ENCODE measurements at places on chromosomes 16 and 17.

DNA sequence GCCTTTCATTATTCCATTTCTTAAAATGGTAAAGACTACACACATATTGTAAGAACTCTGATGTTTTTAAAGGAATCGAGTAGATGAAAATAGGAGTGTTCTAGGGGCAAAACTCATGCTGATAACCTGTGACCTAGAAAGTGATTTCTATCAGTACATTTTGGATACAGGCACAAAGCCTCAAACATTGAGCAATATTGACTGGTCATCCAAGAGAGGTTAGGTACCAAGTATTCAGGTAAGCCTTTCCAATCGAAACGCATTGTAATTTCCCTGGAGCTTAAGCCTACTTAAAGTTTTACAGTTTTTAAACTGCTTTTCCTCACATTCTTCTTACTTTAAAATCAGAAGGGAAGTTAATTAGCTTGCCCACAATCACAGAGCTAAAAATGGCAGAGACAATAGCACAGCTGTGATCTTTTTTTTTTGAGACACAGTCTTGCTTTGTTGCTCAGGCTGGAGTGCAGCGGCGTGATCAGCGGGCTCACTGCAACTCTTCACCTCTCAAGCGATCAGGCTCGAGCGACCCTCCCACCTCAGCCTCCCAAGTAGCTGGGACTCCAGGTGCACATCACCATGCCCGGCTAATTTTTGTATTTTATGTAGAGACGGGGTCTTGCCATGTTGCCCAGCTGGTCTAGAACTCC, 3.3 kb downstream of the GOT2 start:
- H3K27me3 ChIP-seq: no peaks in the 10 kb centered on the region
- H3K4me3 ChIP-seq: no peak overlapping the region
- peak overlapping the region; percentile 42 for H3K27ac ChIP-seq
- no peak for DNase-seq

GRCh38 chr16:13961099-13961811, 41.3 kb downstream of the ERCC4 start:
- H3K36me3 ChIP-seq: no peaks in the 10 kb centered on the region
- H3K4me1 ChIP-seq: no peaks in the 10 kb centered on the region
- H3K27ac ChIP-seq: no peak overlapping the region
- no peak overlapping the region for H3K4me3 ChIP-seq

DNA sequence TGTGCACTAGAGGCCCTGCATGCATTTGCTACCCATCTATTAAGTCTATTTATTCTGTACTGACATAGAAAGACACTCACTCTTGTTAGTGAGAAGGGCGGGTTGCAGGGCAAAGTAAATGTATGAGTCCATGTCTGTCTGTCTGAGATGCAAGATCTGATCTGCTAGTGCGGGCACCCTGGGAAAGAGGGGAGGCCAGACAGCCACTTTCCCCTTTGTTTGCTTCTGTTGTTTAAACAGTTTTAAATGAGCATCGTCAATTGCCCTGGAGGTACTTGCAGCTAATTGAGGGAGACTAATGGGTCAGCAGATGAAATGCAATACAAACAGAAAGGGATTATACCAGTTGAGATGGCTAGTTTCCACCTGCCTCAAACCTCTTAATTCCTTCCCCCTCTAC, 24.9 kb downstream of the SCNN1G start:
- DNase-seq: no peak
- H3K4me3 ChIP-seq: no peak overlapping the region
- no peaks in the 10 kb centered on the region for H3K27me3 ChIP-seq

DNA sequence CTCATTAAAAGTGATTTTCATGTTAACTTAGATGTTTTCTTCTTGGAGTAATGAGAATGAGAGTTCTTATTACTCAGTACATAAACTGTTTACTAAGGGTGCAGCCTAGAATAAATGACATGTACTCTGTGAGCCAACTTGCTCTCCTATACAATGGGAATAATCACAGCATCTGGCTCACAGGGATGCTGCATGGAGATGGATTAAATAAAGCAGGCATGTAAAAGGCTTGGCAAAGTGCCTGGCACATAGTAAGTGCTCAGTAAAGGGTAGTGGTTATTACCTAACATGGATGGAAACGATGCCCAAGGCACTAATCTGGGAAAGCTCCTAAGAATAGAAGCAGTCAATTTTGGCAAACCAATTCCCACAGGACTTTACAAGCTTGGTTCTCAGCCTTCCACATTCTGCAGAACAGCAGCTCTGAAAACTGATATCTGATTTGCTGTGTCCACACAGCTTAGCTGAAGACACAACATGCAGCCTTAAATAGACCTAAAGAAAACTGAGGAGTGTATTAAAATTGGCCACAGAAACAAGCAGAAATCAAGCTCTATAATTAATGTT, 176.1 kb downstream of the ABCC12 start:
- no peaks in the 10 kb centered on the region for H3K36me3 ChIP-seq
- no peak for DNase-seq
- H3K27me3 ChIP-seq: no peaks in the 10 kb centered on the region
- H3K4me1 ChIP-seq: no peaks in the 10 kb centered on the region
- no peak overlapping the region for H3K27ac ChIP-seq
- H3K4me3 ChIP-seq: no peak overlapping the region

DNA sequence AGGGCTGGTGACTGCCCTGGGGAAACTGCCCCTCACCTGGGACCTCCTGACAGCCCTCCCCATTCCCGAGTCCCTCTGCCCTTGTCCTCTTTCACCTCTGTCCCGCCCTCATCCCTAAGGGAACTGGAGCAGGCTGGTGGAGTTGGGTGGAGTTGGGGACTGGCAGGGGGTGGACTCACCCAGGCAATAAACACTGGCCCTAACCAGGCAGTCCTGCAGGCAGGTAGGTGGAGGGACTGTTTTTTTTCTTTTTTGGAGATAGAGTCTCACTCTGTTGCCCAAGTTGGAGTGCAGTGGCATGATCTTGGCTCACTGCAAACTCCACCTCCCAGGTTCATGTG, 11.7 kb downstream of the GCGR start:
- no peaks in the 10 kb centered on the region for H3K36me3 ChIP-seq
- no peak for DNase-seq
- peaks cover 5% of the 10 kb centered on the region for H3K4me1 ChIP-seq
- no peak overlapping the region for H3K27ac ChIP-seq
- no peak overlapping the region for H3K4me3 ChIP-seq

- no peaks in the 10 kb centered on the region for H3K4me1 ChIP-seq
- H3K4me3 ChIP-seq: no peak overlapping the region
- no peaks in the 10 kb centered on the region for H3K27me3 ChIP-seq
- no peak for DNase-seq
Measured at GRCh38 chr16:1182950-1183907, 30.3 kb downstream of the CACNA1H start.

DNA sequence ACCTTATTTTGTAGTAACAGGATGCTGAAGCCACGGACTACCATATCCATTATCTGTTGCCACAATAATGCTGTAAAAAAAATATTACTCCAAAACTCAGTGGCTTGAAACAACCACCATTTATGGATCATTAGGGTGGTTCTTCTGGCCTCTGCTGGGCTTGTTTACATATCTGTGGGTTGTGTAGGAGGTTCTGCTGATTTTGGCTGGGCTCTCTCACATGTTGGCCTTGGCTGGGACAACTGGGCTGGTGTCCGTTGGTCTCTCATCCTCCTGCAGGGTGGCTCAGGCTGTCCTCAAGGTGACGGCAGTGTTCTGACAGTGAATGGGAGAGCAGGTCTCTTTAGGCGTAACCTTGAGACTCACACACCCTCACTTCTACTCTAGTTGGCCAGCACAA, 76.0 kb downstream of the GPR139 start:
- no peak overlapping the region for H3K27ac ChIP-seq
- DNase-seq: no peak
- H3K27me3 ChIP-seq: no peaks in the 10 kb centered on the region
- no peak overlapping the region for H3K4me3 ChIP-seq
- no peaks in the 10 kb centered on the region for H3K36me3 ChIP-seq
- no peaks in the 10 kb centered on the region for H3K4me1 ChIP-seq

- no peaks in the 10 kb centered on the region for H3K27me3 ChIP-seq
- no peak overlapping the region for H3K27ac ChIP-seq
- no peaks in the 10 kb centered on the region for H3K36me3 ChIP-seq
Measured at GRCh38 chr16:19231881-19232280, 53.6 kb upstream of the CLEC19A start.

- H3K36me3 ChIP-seq: no peaks in the 10 kb centered on the region
- no peaks in the 10 kb centered on the region for H3K4me1 ChIP-seq
- no peak overlapping the region for H3K4me3 ChIP-seq
- peak; percentile 77 for DNase-seq
Measured at GRCh38 chr16:81214745-81215166, 23.7 kb upstream of the BCO1 start.

GRCh38 chr17:49955157-49955556, 13.8 kb upstream of the DLX4 start:
- no peak for DNase-seq
- no peaks in the 10 kb centered on the region for H3K36me3 ChIP-seq
- H3K4me3 ChIP-seq: no peak overlapping the region
- no peak overlapping the region for H3K27ac ChIP-seq
- no peaks in the 10 kb centered on the region for H3K4me1 ChIP-seq

GRCh38 chr16:23729503-23730424, 16.7 kb upstream of the ERN2 start:
- no peak overlapping the region for H3K4me3 ChIP-seq
- peak; percentile 81 for DNase-seq
- no peaks in the 10 kb centered on the region for H3K27me3 ChIP-seq
- H3K4me1 ChIP-seq: peaks cover 6% of the 10 kb centered on the region
- 0 out of 2 replicates have a peak overlapping the region, but pooled peaks have one; percentile 14 for H3K27ac ChIP-seq

- H3K36me3 ChIP-seq: no peaks in the 10 kb centered on the region
- no peak for DNase-seq
- H3K4me3 ChIP-seq: no peak overlapping the region
- no peak overlapping the region for H3K27ac ChIP-seq
- no peaks in the 10 kb centered on the region for H3K27me3 ChIP-seq
- no peaks in the 10 kb centered on the region for H3K4me1 ChIP-seq
Measured at GRCh38 chr16:59042301-59042700, 308.2 kb upstream of the GOT2 start.

Measured in GM23338 (cell line).